ENCODE measurements at places on chromosomes 5 and 9.

- DNase-seq, result no peak
Measured at GRCh38 chr5:73066466-73066865, 53.9 kb upstream of the TMEM171 start.

DNA sequence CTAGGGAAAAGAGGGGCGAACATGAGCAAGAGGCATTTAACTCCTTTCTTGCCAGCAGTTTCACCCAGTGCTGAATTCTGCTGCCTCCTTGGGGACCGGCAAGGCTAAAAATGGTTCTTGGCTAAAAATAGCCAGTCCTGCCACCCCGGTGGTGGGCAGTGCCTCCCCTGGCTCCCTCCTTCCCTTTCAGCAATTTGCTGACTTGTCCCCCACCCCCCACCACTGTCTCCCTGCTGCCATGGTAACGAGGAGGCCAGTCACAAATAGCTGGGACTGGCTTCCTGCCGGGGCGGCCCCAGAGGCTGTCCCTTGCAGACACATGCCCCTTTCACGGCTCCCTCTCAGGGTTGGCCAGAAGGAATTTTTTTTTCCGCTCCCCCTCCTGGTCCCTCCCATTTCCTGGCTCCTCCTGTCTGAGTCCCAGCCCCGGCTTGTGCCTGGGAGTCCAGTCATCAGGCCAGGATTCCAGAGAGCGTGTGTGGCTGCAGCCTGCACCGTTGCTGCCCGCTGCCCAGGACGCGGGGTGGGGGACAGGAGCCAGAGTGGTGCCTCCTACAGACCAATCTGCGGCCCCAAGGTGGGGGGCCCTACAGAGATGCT is 130.3 kb downstream of the RGS3 start:
- DNase-seq, result no peak

DNA sequence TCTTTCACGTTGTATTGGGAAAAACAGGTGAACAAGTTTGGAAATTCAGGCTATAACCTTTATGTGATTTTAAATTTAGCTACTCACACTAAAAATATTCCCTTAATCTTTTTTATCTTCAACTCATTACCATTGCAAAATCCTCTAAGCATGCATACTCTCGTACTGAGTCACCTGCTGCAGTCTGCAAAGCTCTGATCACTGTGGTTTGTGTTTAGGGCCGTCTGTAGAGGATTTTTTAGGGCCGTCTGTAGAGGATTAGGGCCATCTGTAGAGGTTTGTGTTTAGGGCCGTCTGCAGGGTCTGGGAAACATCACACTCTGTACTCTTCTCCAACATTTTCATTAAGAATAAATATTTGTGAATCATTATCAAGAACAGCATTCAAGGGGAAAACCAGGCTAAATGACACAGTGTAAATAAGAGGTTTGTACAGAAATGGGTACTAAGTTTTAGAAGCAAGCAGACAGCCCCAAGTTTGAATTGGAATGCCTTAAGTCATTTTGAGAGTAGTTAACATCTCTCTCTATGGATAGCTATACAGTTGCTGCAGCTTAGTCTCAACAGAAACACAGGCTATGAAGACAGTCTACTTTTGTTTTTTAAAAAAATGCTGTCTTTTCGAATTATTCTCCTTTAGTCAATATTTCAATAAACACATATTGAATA is 155.0 kb upstream of the TSLP start:
- DNase-seq, result no peak

- no peak for DNase-seq
Measured at GRCh38 chr9:111572950-111573604, 26.4 kb downstream of the PTGR1 start.

GRCh38 chr5:136251502-136252169 is 58.7 kb upstream of the SMIM32 start:
- DNase-seq, result no peak

DNA sequence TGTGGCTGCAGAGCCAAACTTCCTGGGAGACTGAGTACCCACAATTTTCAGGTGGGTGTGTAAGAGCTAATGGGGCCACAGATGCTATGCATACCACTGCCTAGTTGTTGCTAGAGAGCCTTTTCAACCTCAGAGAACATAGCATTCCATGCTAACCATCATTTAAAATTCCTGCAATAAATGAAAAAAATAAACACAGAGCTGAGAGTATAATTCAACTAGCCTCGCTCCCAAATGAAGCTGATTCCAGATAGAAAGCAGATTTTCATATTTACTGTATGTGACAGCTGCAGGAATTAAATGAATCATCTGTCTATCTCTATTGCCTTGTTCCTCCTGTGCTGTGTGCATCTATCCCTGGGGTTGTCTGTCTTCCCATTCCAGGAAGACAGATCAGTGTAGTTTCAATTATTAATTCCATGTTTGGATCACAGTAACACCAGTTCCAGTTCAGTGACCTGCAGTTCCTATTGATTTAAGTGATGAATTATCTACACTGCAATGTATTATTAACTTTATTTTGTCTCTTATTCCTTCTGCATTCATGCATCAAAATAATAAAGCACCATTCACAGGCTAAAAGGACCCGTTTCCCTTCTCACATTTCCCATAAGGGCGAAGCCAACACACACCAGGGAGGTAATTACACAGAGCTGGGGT is 324.5 kb downstream of the SLIT3 start:
- DNase-seq, result no peak

GRCh38 chr9:83430681-83431080 is 107.5 kb downstream of the FRMD3 start:
- no peak for DNase-seq

- DNase-seq, result no peak
Measured at GRCh38 chr5:6510132-6510531, 61.5 kb downstream of the UBE2QL1 start.

GRCh38 chr5:101159006-101159405 is 255.9 kb upstream of the ST8SIA4 start:
- DNase-seq, result no peak

GRCh38 chr9:107242073-107243030 is 40.7 kb upstream of the RAD23B start:
- no peak for DNase-seq

All from stimulated activated CD4-positive, alpha-beta T cell treated with anti-CD3 and anti-CD28 coated beads, Interleukin-15, amount 100 ng/mL, for 1 hour (primary cell).